Stimulated activated CD4-positive, alpha-beta T cell treated with anti-CD3 and anti-CD28 coated beads, TNF-alpha, amount 100 ng/mL, for 48 hours (primary cell): ENCODE measurements at places on chromosomes 7 and 10.

DNA sequence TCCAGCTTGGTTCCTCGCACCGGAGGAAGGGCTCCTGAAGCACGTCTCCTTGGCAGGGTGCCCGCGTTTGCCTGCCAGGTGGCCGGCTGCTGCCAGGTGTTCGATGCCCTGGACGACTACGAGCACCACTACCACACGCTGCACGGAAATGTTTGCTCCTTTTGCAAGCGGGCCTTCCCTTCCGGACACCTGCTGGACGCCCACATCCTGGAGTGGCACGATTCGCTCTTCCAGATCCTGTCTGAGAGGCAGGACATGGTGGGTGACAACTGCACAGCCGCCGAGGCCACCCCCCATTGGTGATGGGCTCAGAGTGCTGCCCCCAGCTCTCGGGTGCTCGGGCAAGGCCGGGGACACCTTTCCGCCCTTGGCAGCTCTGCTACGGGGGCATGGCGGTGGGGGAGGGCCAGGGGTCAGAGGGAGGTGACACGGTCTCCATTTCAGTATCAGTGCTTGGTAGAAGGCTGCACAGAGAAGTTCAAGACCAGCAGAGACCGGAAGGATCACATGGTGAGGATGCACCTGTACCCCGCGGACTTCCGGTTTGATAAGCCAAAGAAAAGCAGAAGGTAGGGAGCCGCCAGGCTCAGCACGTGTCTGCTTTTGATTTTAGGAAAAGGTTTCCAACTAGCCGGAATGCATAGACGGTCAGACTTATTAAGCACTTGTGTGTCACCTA is 1.1 kb downstream of the ZNF511 start:
- no peak for DNase-seq

DNA sequence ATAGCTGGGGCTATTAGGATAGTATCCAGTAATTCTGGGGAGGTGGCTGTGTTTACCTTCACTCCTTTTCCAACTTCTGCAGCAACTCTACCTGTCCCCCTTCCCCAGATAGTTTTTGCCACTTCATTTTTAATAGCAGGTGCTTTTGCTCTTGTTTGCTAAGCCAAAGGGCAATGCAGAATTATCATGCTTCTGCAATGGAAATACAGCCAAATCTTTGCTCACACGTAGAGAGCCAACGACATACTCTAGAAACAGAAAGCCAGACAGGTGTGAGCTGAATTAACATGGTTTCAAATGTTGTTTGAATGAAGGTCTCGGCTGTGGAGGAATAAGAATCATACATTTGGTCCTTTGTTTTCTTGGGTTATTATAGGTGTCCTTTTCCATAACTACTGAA is 14.4 kb downstream of the PLEKHS1 start:
- no peak for DNase-seq

- no peak for DNase-seq
These were observed 54.6 kb upstream of the ZNF32 start for GRCh38 chr10:43703286-43703685.

DNA sequence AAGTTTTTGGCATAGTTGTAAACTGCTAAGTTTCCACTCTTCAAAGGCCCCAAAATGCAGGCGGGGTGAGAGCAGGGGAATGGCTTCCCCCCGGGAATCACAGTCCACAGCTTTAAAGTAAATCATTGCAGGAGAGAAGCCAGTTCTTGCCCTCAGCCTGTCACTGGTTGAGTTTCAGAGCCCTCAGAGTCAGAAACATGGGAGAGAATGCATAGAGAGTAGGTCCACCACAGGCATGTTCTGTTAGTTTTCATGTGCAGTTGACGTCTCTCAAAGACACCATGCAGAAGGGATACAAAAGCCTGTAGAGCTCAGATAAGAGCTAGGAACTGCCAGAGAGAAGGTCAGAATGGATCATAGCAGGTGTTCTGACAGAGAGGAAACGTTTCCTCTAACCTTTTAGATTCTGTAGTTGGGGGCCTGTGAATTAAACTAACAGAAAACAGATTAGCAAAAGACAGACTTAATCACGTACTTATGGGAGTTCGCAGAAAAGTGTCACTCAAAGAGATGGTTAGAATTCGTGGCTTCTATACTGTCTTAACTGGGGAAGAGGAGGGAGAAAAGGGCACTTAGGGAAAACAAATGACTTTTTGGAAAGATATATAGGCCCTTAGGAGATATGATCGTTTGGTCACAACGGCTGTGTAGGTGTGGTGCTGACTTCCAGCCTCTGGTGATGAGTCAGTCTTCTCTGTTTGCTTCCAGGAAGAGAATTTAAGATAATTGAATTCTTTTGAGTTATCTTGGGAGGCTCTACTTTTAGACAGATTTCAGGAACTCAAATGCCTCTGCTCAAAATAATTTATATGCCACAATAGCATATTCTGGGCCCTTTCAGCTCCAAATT is 48.0 kb upstream of the MSRB2 start:
- no peak for DNase-seq
